ENCODE measurements at places on chromosomes 2 and 18.

- no peak for DNase-seq
Measured at GRCh38 chr18:49251451-49251850, 209.0 kb downstream of the DYM start.

DNA sequence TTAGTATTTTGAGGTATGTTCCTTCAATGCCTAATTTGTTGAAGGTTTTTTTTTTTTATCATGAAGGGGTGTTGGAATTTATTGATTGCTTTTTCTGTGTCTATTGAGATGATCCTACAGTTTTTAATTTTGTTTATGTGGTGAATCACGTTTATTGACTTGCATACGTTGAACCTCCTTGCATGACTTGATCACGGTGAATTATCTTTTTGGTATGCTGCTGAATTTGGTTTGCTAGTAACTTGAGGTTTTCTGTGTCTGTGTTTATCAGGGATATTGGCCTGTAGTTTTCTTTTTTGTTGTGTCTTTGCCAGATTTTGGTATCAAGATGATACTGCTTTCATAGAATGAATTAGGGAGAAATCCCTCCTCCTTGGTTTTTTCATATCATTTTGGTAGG, 23.9 kb downstream of the CLIP4 start:
- no peak for DNase-seq

DNA sequence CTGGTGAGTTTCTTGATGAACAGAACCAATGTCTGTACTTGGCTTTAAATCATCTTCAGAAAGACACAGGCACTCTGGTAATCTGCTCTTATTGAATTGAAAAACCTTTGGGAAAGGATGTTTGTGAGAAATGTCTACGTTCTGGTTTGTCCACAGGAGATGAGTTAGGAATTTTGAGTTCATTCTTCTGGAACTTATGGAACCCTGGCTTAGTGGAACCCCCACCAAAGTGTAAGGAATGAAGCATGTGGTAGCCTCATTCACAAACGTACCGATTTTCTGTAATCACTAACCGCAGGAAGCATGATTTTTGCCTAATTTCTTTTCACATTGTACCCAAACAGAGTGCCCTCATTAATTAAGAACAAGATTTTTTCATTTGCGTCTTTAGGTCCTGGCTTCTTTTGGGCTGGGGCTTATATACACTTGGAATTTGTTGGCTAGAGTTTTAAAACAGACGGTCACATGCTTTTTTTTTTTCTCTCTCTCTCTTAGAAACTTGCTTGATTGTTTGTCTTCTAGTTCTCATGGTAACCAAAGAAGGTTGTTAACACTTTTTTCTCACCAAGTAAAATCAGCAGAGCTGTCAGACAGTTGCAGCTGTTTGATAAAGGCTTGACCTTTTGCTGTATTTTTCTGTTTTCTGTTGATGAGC, 314.1 kb upstream of the THUMPD2 start:
- DNase-seq, result no peak

DNA sequence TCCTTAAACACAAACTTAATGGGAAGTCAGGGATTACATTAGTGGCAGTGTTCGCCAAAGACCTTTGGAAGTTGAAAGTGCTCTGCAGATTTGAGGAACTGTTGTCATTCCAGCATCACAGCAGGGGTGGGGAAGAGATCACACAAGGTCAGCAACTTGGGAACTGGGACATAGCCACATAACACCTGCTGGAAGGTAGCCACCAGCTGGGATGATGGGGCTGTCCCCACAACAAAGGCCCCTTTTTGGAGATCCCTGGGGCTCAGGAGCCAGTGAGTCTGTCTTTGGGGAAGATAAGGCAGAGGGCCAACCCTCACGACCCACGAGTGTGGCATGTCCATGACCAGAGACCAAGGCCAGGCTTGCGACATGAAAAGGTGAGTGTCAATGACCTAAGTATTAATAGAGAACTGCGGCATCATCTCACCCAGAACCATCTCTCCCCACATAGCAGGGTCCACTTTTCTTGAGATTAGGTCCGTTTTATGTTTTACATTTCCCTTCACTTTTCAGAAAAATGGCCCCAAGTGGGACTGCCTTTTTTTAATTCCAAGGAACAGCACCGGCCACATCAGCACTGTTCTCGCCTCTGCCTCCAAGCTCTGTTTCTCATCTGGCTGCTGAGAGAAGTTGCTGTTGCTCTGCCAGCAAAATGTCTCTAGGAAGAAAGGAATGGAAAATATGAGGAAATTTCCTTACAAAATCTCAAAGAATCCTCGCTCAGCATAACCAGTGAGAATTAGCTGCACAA, 106.9 kb downstream of the GFPT1 start:
- DNase-seq, result no peak

- DNase-seq, result no peak
Measured at GRCh38 chr2:188415754-188416083, 124.0 kb downstream of the GULP1 start.

- no peak for DNase-seq
Measured at GRCh38 chr2:73993778-73994177, 9.1 kb downstream of the TET3 start.

GRCh38 chr2:37809525-37809924, 115.6 kb upstream of the RMDN2 start:
- no peak for DNase-seq

- DNase-seq, result no peak
Measured at GRCh38 chr2:18664421-18664820, 75.1 kb upstream of the NT5C1B start.

- DNase-seq, result no peak
Measured at GRCh38 chr2:150133623-150134022, 353.8 kb downstream of the RND3 start.

GRCh38 chr2:84879584-84880394, 1.1 kb downstream of the TRABD2A start:
- no peak for DNase-seq

DNA sequence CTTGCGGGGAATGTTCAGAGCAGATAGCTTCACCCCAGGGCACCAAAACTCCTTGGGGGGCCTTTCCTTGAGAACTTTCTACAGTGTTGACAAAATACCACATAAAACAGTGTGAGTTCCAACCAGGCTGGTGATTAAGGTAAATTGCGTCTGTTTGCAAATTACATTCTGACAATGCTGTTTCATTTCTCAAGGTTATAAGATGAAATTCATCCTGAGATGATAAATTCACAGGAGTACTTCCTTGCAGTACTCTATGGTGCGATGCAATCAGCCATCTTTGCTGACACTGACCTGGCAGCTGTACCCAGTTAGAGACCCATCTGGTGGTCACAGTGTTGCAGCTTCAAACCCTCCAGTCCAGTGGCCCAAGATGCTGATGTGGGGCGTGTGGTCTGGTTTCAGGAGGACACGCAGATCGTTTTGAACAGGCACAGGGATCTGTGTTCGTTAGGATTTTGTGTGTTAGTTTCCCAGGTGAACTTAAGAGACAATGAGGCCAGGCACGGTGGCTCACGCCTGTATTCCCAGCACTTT, 99.5 kb upstream of the SLC66A3 start:
- no peak for DNase-seq

DNA sequence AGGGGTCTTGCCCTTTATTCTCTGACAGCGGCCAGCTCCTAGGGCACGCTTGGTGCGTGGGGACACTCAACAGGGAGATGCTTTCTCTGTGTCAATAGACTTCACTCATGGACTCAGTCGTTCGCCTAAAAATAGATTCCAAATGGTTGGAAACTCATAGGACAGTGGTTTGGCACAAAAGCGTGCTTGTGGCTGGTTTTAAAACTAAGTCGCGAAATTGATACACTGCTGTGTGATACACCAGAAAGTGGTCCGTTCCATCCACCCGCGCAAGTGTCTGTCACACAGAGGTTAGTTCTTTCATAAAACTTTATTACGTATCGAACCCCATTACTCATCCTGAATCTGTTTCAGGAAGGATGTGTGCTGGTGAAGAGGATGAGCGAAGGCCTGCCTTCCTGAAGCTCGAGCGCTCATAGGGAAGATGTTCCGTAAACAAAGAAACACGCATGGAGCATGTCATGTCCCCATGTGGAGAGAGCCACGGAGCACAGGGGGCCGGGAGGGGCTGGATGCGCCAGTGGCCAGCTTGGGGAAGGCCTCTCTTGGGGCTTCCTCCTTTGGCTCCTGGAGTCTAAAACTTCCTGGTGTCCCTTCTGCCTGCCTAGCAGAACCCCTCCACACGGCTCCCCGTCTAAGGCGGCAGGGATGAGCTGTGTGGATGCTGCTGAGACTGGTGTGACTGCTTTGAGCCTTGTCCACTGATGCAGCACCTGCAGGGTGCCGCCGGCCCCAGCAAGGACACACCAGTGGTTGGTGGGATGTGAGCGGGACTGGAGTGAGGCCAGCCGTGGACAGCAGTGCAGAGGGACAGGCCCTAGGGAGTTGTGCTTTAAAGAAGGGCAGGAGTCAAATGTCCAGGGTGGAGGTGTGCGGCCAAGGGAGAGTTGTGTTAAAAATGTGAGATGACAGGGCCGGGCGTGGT, 207.2 kb downstream of the GBX2 start:
- no peak for DNase-seq

DNA sequence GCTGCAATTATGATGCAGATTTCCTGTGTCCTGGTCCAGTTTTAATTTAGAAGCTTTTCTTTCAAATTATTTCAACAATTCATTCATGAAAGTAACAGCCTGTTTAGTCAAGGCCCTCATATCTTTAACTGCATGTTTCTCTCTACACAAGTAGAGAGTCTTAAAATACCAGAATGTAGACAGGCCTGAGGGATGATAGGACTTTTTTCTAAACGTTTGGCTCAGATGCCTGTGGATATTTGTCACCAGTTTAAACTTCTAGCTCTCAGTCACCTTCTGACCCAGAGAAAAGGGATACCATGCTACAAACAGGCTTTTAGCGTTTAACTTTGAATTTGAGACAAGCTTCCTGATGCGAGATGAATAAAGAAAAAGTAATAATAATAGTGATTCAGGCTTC, 15.7 kb downstream of the COL5A2 start:
- no peak for DNase-seq

GRCh38 chr2:158116936-158117335, 15.3 kb downstream of the UPP2 start:
- DNase-seq, result no peak

- DNase-seq, result no peak
Measured at GRCh38 chr2:118584062-118584749, 263.2 kb downstream of the EN1 start.

DNA sequence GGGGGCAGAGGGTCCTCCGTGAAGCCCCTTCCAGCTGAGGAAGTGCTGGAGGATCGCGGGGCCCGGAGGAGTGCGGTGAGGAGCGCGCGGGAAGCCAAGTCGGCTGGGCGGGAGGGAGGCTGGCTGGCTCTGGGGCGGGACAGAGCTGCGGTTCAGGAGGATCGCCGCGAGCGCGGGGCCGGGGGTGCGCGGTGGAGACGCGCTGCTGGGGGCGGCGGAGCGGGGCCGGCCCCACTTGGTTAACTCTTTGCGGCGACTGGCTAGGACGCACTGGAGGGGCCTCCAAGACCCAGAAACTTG, 464 bp downstream of the CYBRD1 start:
- no peak for DNase-seq

GRCh38 chr2:113284476-113284875, 5.8 kb upstream of the PAX8 start:
- no peak for DNase-seq

GRCh38 chr18:24400587-24400986, 3.0 kb upstream of the OSBPL1A start:
- DNase-seq, result no peak

DNA sequence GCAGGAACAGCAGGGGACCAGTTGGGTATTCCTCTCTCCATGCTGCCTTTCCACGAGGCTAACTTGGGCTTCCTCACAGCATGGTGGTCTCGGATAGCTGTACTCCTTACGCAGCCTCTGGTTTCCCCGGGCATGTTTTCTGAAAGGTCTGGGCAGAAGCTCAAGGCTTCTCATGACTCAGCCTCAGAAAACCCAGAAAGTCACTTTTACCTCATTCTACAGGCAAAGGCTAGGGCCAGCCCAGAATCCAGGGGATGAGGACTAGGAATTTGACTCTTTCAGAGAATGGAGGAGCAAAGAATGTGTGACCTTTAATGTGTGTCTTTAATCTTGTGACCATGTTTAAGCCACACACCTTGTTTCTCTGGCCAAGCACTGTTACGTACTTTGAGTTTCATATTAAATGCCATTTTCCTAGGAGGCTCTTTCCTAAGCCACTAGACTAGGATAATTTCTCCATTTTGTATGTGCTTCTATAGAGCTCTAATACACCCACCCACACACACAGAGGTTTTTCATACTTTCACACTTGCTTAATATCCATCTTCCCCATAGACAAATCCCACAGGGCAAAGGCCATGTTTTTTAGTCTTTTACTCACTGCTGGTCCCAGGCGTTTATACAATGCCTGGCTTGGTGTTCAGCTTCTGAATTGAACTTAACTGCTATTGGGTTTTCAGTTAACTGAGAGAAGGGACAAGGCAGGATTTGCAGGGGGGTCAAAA, 77.3 kb downstream of the LONRF2 start:
- no peak for DNase-seq

- no peak for DNase-seq
Measured at GRCh38 chr2:232524771-232525170, 1.2 kb upstream of the CHRND start.

DNA sequence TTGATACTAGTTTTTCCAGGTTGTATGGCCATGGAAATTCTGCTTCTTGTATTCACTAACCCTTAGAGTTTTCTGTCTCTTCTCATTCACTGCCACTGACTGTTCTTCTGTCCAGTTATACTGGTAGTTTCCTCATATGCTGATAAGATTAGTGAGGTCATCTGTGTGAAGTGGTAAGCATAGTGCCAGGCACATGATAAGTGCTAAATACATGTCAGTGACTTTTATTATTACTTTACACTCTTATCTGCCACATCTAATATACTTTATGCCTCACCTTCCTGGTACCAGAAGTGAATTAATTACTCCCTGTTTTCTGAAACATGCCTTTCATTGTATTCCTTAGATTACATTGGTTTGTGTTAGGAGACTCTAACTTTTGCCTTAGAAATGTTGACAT, 91.3 kb downstream of the NBEAL1 start:
- no peak for DNase-seq

Data from stimulated activated CD4-positive, alpha-beta T cell treated with anti-CD3 and anti-CD28 coated beads, Interleukin-1b, Interleukin-23, amount 100 ng/mL, for 4 hours (primary cell).